NCI-H1694 (cell line): ENCODE measurements at places on chromosomes 12 and 14.
A peak's percentile ranks its signal among the peaks of the same experiment; 100 is the strongest.

- DNase-seq, result peak; percentile 71
Measured at GRCh38 chr14:105527826-105528585, 1.6 kb downstream of the TMEM121 start.

GRCh38 chr12:38556647-38557046 lies 240.1 kb downstream of the ALG10B start:
- no peak for DNase-seq

DNA sequence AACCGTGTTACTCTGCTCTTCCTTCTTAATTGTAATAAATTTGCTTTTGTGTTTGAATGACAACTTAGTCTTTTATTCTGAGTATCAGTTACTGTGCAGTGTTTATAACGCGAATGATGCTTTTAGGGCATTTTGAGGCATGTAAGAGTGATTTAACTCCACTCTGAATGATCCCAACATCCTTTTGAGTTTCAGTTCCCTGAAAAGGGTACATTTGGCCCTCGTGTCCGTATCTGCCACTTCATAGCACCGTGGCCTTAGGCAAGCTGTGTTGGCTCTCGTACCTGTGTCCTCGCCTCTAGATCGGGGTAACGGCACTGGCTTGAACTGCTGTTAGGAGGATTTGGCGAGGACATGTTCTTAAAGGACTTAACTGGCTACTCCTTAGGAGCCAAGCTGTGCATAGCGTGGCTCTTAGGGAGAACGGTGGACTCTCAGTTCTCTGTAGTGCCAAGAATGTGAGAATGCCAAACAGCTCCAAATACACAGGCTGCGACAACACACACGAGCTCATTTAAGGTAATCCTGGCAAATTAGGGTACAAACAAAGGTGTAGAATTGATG lies 92.0 kb downstream of the PPP2R5C start:
- no peak for DNase-seq

GRCh38 chr14:76937181-76938091 lies 91.1 kb downstream of the IRF2BPL start:
- peak; percentile 95 for DNase-seq

DNA sequence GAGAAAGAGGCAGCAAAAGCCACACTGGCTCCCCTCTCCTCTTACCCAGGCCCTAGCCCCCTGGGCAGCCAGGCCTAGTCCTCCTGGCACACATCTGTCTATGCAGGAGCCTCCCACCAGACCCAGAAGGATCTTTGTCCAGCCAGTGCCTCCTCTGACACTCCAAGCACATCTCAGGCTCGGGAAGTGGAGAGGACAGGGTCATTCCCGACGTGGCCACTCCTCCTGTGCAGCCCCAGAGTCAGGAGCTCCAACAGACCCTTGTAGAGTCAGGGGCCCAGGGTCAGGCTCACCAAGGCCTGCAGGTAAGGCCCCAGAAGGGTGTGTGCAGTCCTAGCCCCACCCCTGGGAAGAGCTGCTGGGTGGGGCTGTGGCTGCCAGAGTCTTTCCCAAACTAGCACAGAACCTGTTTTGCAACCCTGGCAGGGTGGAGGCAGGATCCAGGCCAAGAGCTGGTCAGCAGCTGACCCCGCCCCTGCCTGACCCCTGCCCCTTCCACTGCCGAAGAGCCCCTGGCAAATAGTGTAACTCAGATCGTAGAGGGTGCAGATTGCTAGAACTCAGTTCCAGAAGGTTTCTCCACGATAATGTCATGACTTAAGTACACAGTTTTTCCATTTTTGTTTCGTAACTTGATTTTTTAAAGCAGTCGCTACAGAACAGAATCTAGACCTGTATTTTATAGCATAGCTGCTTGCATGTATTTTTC lies 26.6 kb upstream of the PNMA1 start:
- DNase-seq, result no peak

- DNase-seq, result peak; percentile 87
Measured at GRCh38 chr12:95336387-95337067, 118.9 kb downstream of the VEZT start.

- no peak for DNase-seq
Measured at GRCh38 chr14:22802860-22803686, 12.2 kb downstream of the SLC7A7 start.

DNA sequence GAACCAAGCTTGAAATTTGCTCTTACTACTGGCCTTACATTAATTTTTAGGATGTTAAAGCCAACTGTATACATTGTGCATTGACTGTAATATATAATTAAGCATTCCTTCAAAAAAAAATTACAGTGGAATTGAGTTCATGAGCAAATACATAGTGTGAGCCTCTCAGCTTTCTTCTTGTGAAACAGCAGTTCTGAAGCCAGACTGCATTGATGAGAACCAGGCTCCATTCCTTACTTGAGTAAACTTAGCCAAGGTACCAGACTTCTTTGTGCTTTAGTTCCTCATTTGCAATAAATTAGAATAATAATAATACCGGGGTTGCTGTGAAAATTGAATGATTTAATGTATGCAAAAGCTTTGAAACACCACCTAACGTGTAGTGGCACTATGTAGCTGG lies 169.5 kb downstream of the ANO4 start:
- no peak for DNase-seq

- DNase-seq, result peak; percentile 62
Measured at GRCh38 chr12:54379398-54380201, 4.9 kb downstream of the ZNF385A start.

DNA sequence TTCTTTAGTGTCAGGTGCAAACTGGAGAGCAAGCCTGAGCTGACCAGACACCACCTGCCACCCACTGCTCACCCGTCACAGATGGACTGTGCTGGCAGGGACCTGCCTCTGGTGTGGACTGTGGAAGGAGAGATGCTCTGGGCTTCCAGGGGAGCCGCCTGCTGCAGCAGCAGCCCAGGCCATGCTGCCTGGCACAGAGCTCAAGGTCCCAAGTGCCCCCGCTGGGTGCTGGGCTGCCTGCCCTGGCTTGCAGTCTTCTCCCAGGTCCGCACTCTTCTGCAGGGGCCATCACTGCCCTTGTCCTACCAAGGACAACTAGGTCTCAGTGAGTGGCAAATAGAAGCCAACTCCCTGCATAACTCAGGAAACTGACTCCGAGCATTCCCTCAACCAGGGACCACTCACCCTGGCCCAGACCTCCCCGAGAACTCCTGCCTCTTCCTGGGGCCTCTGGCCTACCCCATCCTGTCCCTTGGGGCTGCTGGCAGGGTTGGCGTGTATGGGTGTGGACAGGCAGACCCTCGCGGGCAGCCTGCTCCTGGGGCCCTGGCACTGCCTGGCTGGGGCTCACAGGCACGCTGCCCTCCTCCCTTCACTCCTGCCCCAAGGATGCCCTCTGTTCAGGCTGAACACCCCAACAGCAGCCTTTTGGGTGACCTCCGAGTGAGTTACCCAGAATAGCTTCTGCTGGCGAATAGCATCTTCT lies 9.3 kb downstream of the AMN start:
- DNase-seq, result no peak

DNA sequence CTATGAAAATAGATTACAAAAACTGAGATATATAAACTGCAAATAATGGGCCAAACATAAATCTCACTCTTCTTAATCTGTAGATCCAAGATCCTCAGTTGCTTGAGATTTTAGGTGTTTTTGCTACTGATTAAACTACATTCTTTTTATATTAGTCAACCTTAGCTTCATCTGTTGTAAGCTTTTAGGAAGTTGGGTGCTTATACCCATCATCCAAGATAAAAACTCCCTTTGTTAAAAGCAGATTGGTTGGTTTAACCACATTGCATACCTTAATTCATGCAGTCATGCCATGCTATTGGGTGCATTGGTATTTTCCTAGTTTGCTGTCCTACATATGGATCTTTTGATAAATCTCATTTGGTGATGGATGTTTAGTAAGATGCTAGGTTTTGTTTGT lies 46.2 kb upstream of the DIP2B start:
- DNase-seq, result no peak

DNA sequence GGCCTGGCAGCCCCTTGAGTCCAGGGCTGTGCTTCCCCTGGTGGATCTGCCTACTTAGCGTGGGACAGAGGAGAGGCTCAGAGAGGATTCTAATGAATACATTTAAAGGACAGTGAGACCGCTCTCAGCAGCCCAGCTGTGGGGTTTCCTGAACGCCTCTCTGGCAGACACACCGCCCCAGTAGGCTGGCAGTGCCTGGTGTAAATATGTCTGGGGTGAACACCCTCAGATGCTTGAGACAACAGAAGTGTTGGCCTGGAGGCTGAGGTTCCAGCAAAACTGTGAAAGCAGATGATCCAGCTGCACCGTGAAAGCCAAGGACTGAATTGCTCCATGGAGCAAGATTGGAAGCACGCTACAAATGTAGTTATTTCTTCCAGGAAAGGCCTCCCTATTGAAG lies 55.1 kb downstream of the LRRC74A start:
- DNase-seq, result no peak

- no peak for DNase-seq
Measured at GRCh38 chr12:101902641-101903040, 25.3 kb downstream of the DRAM1 start.

- no peak for DNase-seq
Measured at GRCh38 chr12:127519779-127520178, 747.2 kb upstream of the TMEM132C start.

DNA sequence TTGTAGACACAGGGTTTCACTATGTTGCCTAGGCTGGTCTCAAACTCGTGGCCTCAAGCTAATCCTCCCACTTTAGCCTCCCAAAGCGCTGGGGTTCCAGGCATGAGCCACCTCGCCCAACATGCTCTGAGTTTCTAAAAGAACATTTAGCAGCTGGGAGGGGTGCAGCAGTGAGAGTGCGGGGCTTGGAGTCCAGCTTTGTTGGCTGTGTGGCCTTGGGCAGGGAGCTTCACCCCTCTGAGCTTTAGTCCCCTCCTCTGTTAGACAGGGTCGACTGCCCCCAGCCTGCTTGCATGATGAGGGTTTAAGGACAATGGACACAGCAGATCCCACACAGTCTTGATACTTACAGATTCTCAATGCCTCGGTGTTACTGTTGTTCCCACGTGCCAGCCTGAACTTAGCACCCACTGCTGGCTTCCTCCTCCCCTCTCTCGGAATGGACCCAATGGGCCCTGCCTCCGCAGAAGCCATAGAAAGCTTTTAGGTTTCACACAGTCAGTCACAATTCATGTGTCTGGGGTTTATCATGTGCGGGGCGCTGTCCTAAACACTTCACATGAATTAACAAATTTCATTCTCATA lies 54.6 kb downstream of the PSMA6 start:
- DNase-seq, result no peak

- DNase-seq, result no peak
Measured at GRCh38 chr14:74029136-74029535, 10.0 kb downstream of the BBOF1 start.

GRCh38 chr14:96567289-96567899 lies 65.2 kb downstream of the PAPOLA start:
- DNase-seq, result peak; percentile 85

DNA sequence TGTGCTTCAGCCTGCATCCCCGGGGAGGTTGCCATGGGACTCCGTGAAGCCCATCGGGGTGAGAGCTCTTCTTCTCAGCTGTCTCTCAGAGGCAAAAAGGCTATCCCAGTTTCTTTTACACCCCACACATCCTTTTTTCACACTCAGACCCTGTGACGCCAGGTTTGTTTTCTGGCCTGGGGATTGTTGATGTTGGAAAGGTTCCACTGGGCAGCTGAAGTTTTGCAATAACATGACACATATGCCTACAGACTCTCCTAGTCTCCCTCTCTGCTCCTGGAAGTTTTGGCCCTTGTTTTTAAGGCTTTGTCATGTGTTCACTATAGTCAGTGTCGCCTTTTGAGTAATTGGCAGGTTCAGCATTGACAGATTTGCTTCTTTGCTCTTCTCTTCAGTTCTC lies 118.6 kb downstream of the SMOC1 start:
- no peak for DNase-seq

GRCh38 chr14:35400648-35401421 lies 3.7 kb downstream of the NFKBIA start:
- no peak for DNase-seq

GRCh38 chr12:14072987-14073386 lies 91.6 kb upstream of the GRIN2B start:
- DNase-seq, result no peak

DNA sequence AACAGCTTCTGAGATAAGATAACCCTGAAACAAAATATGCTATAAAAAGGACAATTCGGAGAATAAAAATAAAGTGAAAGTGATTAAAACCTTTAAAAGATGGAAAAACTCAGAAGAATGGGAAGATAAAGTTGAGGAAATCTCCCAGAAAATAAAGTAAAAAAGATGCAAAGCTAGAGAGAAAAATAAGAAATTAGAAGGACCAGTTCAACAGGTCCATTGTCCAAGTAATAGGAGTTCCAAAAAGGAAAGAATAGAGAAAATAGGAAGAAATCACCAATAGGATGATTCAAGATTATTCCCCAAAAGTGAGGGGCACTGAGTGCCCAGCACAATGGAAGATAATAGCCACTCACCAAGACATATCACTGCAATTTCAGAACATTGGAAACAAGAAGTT lies 4.8 kb upstream of the PRPF40B start:
- no peak for DNase-seq

GRCh38 chr14:70780396-70781075 lies 28.8 kb downstream of the MAP3K9 start:
- DNase-seq, result no peak

DNA sequence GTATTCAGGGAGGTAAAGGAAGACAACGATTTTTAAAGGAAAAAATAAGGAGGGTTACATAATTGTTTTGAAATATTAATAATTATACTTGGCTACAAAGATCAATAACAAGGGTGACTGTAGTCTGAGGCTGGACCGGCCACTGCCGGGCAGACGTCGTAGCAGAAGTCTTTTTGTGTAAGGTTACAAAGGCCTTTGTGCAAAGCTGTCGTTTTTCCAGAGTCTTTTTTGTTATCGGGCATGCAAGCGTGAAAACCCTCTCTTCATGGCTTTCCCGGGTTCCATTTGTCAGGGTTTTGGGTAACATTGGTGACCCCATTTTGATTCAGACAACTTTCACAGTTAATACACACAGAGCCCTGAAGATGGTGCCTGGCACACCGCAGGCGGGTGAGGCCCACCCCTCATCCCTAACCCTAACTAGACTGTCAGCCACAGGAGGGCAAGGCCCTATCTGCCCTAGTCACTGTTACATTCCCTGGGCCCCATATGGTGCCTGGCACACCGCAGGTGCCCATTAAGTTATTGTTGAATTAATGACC lies 31.3 kb downstream of the RILPL1 start:
- DNase-seq, result no peak

- DNase-seq, result no peak
Measured at GRCh38 chr14:80275208-80275850, 64.0 kb upstream of the DIO2 start.

GRCh38 chr14:92595267-92595666 lies 81.7 kb downstream of the RIN3 start:
- no peak for DNase-seq
